Sigmoid colon (tissue), 7 donors: ENCODE measurements at places on chromosomes 6 and 20. TPM values are rescaled to one million over a fixed set of nuclear protein-coding genes. Genes with fewer than 3 reads are reported as not detected.

DNA sequence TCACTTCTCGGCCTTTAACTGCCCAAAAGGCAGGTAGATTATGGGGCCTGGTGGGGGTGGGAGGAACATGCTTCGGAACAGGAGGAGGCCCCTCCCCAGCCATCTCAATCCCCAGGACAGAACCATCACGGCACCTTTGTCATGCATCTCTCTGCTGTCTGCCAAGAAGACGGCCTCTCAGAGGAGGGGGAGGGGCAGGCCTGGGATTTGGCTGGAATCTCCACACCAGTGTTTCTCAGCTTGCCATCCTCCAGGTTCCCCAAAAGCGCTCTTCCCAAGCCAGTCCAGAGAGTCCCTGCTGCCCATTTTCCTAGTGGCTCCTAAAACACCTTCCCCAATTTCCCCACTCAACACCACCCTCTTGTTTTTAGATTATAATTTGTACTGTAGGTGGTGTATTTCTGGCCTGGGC, 2.5 kb upstream of the POU5F1 start:
- DNase-seq: no peak

- DNase-seq: no peak
These were observed 256.9 kb upstream of the RNF24 start for GRCh38 chr20:4272225-4272624.

DNA sequence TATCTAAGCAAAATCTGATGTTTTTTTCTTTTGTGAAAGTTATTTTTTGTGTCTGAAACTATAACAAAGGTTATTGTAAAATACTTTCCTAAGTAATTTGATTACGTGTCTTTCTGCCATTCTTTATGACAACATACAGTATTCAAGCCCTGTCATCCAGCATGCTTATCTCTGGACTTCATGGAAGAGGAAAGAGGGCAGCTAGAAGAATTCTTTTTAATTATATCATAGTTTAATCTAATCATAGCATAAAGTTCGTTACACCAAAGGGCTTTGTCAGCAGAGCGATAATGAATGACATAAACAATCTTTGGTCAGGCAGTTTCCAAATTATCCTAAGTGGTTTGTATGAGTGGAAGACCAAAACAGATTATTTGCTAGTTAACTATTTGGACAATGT, 3.5 kb downstream of the ENPP3 start:
- no peak for DNase-seq

GRCh38 chr6:167235005-167235404, 56.1 kb upstream of the UNC93A start:
- no peak for DNase-seq

- no peak for DNase-seq
These were observed 341.7 kb downstream of the CD83 start for GRCh38 chr6:14459315-14459714.

DNA sequence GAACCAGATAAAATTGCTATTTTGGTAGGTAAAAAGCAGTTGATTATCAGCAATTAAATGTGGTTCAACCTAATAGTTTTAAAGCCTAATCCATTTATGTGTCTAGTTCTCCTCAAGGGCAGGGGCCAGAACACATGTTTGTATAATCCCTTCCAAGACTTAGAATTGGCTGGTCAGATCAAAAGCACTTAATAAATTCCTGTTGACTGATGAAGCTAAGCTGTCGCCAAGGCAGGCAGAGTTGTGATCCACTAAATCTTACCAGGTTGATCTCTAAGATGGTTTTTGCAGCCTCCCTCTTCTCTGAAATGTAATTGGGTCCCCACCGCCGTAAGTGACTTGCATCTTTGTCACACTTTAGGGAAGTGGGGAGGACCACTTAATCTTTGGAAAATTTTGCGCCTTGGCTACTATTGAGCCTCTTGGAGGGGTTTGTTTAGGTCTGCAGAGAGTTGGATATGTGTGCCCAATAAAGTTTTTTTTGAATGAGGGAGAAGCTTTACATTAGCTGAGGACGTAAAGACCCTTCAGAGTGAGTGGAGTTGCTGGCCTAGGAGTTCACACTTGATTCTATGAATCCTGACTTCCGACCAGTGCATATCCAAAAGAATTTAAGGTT, 65.9 kb downstream of the PHF20 start:
- DNase-seq: no peak

- DNase-seq: no peak
These were observed 43.4 kb downstream of the HIVEP2 start for GRCh38 chr6:142901611-142902010.

DNA sequence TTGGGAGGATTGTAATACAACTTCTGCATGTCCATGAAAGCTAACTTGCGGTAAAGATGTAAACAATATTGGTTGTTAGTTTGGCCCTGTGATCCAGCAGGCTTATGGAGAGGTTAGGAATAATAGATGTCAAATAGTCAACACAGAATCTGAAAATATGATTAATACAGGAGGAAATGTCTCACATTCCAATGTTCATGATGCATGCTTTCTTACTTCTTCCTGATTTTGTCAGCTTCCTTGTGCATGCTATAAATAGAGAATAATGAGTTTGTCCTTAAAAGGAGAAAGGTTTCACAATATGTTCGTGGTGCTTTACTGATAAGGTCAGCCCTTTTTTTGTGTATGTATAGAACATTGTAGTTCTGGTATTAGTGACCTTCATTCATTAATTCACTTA, 136.7 kb downstream of the MMUT start:
- no peak for DNase-seq

- no peak for DNase-seq
These were observed 95.4 kb downstream of the MAP3K5 start for GRCh38 chr6:136696783-136697364.

DNA sequence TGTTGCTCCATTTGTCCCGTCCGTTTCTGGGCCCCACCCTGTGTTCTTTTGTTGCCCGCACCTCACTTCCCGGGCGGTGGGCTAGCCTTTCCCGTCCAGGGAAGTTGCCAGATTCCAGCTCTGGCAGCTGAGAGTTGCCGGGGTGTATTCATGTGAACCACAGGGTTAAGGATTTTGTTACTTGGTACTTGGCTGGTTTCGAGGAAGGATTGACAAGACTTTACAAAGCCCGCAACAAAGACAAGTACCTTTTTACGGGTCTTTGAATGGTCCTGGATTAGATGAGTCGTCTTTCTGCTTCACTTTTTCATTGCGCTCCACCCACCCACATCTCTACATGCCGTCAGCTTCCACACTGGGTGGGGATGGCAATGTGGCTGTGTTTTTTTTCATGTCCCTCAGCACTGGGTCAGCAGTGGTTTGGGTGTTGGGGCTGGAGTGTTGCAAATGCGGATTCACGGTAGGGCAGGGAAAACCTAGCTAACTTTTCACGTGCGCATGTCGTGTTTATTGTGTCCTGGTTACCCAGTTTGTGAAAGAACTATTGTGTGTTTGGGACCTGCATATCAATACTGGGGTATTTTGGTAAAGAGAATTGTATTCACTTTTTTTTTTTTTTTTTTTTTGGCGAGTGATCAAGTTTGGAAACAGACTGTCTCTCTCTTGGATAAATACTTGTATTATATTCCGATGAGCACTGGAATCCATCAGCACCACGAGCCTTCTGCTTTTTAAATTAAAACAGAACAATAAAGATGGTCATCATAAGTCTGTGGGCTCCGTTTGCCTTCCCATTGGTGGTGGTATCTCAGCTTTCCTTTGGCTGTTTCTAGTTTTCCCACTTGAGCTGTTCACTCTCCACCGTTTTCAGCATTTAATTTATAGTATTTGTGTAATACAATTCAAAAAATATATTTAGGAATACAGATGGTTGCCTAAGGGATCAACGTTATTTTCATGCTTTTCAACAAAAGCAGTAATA, 1.2 kb downstream of the DUSP22 start:
- peak; percentile 82 for DNase-seq

- no peak for DNase-seq
These were observed 148.9 kb downstream of the KHDC1L start for GRCh38 chr6:73076211-73076954.

DNA sequence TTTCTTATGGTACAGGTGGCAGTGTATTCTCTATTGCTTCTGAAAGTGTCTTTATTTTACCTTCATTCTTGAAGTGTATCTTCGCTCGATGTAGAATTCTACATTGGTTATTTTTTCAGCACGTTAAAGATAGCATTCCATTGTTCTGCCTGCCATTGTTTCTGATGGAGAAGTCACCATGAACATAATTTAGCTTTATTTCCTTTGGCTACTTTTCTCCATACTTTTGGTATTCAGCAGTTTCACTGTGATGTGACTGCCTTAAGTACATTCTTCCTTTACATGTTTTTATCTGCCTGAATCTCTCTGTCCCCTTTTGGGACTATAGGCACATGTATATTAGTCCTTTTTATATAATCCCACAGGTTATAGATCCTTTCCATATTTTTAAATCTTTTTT, 19.0 kb downstream of the ZNF133 start:
- DNase-seq: no peak

DNA sequence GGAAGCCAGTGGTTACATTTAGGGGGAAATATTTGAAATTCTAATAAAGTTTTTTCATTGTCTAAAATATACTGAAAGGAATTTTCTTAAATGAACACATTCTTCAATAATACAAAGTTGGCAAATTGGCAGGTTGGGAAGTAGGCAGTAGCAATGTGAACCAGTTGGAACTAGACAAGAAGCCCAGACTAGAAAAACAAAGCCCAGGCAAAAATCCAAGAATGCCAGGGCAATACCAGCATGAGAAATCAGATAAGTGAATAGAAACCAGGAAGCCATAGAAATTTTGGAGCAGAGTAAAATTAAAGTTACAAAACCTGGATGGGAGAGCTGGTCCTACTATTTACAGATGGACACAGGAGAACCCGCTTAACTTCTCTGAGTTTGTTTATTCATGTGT, 52.2 kb downstream of the TPBG start:
- DNase-seq: no peak

- no peak for DNase-seq
These were observed 64.1 kb upstream of the ADGRF1 start for GRCh38 chr6:47106216-47106615.

GRCh38 chr6:143119260-143119659, 58.6 kb downstream of the AIG1 start:
- DNase-seq: no peak

- DNase-seq: no peak
These were observed 4.4 kb downstream of the NCOA5 start for GRCh38 chr20:46085179-46085851.

DNA sequence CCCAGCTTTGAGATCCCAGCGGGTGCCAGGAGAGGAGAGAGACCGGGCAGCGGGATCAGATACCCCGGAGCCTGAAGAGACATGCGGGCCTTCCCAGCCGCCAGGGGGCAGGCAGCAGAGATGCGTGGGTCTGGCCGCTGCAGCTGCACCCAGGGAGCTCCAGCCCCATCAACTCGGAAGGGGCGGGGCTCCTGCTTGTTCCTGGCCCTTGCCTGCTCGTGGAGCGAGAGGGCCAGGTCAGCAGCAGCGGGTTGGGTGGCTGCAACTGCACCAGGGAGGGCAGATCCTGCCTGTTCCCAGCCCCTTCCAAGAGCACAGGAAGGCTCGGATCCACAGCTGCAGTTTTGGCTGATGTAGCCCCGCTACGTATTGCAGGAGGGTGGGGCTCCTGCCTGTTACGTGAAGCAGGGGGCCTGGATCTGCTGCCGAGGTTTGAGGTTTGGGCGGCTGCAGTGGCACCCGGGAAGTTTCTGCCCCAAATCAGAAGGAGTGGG, 532.8 kb downstream of the RFPL4B start:
- DNase-seq: peak; percentile 63

GRCh38 chr6:33976437-33977360, 169.2 kb downstream of the GRM4 start:
- DNase-seq: no peak

DNA sequence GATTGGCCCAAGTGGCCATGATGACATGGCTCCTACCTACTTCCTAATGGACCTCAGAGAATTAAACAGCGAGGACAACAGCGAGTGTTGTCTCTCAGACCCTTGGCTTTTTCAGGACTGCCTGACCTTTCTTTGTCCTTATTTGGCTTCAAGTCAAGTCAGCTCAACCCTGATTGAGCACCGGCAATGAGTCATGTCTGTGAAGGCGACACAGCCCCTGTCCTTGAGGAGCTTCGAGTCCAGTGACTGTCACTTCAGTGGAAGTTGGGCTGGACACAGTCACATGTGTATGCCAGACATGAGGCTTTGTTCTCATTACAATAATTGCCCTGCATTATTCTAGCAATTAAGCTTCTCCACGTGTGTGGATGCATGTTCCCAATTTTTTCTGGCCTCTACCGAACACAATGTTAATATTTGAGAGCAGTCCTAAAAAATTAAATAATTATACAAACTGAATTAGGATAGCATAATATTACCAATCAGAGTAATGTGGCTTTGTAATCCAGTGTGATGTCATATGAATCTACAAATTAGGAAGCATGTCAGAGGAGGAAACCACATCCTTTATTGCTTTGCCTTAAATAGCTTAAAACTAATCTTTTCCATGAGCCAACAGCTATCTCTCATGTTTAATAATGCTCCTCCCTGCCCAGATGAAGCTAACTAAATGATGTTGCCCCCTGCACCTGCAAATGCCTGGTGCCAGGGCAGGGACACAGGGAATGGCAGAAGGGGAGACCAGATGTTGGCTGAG, 178.6 kb downstream of the CDH26 start:
- DNase-seq: no peak

GRCh38 chr6:142706210-142706609, 238.8 kb downstream of the HIVEP2 start:
- no peak for DNase-seq

DNA sequence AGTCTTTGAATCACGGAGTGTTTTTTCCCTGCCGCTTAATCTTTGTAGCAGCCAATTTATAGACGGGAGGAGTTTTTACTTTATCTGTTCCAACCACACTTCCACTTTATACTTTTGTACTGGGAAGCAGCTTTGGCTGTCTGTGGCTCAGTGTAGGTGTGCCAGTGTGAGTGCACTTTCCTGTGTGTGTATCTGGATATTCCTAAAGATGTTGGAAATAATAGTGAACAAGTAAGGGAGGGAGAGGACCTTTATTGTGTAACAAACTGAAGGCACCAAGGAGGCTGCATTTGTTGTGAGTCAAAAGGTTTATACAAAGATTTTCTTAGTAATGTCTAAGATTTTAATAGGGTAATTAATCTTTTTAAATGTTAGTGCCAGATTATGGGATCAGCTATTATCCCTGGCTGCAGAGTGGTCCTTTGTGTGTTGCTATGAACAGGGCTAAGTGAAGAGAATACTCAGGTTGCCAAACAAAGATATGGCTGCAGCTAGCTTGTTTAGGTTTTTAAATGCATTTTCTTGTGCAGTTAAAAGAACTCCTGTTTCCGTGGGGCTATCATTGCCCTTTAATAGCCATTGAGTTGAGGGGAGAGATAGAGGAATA, 226.3 kb downstream of the RNF144B start:
- DNase-seq: no peak

TREML1 gene
- not detected for total RNA-seq

TFAP2C gene
- total RNA-seq: 3.5 TPM

BEND6 gene
- total RNA-seq: 3.0 TPM

HSPA1L gene
- total RNA-seq: 1.1 TPM

PHACTR1 gene
- 1.8 TPM for total RNA-seq

PPIL6 gene
- 6.1 TPM for total RNA-seq

SSTR4 gene
- total RNA-seq: not detected

RSPO4 gene
- total RNA-seq: not detected

MTFR2 gene
- total RNA-seq: 0.36 TPM

SNAI1 gene
- 1.9 TPM for total RNA-seq

SOX4 gene
- total RNA-seq: 8.8 TPM

OTOR gene
- not detected for total RNA-seq

RAET1G gene
- total RNA-seq: not detected

NRSN2 gene
- 27.8 TPM for total RNA-seq

KCNK16 gene
- not detected for total RNA-seq

PLCB1 gene
- 95.2 TPM for total RNA-seq

AMD1 gene
- 74.2 TPM for total RNA-seq

HLA-DMA gene
- 22.2 TPM for total RNA-seq

SLC17A3 gene
- not detected for total RNA-seq
